ENCODE measurements at places on chromosomes 5 and 9.

DNA sequence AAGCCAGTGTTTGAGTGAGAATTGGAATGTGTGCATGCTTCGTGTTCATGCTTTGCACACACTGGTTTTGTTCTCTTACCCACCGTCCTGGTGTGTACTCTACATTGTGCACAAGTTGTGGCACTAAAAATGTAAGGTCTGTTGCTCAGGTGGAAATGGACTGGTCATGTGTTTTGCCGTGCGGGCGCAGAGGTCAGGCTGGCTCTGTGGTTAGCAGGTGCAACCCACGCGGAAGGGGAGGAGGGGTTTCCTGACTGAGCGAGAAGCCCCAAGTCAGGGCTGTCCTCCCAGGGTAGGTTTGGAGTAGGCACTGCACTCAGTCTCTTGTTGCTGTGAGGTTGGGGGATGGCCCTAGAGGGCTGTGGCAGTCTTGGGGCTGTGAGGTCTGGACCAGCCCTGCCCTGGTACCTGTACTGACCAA lies 86.6 kb downstream of the EHMT1 start:
- DNase-seq = no peak

DNA sequence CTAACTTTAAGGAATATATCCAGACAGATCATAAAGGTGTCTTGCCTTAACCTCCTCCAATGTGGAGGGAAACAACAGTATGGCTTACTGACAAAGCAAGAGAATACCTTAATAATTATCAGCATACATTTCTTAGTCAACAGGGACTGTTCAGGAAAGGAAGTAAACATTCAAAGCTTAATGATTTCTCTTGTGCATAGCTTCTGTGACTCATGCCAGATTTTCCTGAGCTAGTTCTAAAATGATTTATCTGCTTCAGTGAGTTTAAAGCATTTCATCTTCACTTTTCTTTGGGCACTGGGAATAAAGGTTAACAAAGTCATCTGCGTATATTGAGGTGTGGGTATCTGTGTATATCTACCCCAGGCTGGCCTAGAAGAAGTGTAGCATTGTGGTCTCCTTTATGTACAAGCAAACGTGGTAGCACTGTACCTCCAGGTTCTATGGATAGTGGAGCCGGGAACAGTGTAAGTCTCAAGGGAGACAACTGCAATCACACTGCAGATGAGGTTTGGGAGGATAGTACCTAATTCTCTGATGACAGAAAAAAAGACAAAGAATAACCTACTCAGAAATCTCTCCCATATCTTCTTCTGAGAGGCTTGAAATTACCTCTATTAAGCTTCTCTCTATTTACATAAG lies 284.1 kb downstream of the HCN1 start:
- DNase-seq = no peak

DNA sequence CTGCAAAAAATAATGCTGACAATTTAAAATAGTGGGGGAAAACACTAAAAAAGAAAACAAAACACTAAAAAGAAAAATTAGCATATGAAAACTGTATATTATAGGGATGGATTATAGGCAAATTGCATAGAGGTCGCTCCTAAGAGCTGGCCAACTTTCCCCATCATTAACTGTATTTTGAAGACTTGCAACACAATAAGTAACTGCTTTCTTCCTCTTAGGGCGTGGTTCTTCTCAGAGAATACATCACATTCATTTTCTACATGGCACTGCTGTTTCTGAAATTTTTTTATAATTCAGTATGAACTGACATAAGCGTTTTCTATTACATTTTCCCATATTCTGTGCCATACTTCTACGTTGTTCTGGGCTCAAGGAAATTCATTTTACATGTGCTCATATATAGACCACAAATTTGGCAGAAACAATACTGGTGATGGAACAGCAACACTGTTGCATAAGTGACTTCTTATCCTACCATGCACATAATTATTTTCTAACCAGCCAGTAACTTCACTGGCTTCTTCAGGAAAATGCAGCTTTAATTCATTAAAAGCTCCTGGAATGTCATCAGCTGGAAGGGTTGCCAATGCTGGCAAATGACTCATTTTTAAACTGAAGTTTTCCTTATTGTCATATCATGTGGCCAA lies 171.2 kb upstream of the DMAC1 start:
- DNase-seq = no peak

GRCh38 chr9:9133526-9133925 lies 1333.9 kb upstream of the DMAC1 start:
- no peak for DNase-seq

DNA sequence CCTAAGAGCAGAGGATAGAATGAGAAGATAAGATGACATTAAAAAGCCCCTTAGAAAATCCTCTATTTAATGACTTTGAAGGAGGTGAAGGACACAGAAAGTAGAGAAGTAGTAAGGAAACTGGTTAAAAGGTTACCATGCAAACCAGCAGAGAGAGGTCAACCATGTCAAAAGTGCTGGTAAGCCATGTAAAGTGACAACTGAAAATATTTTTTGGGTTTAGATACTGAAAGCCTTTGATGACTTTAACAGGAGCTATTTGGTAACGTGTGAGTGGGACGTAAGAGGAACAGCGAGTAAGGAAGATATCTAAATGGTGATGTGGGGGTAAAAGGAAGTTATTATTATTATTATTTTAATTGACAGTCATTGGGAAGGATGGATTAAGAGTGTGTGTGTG lies 56.9 kb downstream of the MACIR start:
- DNase-seq = no peak

DNA sequence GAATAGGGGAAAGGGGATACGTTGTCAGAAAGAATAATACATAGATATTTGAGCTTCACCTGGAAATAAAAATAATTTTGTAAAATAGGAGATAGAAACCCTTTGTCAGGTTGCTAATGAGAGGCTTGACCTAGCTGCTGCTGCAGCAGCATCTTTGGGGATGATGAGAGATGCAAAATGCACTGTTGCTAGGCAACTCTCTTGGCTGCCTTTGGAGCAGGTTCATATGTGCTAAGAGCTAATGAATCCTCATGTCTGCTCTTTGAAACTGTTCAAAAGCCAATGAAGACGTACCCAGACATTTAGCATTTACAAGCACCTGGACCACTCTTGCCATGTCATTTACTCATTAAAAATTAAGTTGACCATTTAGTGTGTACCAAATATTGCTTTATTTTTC lies 121.7 kb downstream of the FOCAD start:
- DNase-seq = no peak

- DNase-seq = no peak
Observed at GRCh38 chr5:177557041-177557647, 2.8 kb upstream of the FAM193B start.

DNA sequence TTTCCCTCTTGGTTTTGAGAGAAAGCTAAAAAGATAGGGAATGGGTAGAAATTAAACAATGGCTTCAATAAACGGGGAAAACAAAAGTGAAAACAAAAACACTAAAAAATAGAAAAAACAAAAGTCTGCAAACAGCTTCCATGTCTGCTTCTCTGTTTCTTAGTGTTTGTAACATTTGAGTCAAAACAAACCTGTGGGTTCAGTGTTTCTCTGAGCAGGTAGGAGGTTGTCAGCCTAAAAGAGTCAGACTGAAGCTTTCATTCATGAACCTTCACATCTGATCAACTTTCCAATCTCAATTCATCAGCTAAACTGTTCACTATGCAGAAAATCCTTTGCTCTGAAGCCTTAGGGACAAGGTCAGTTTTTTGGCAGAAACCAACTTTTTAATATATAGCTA lies 102.5 kb upstream of the ADAMTS16 start:
- DNase-seq = no peak

GRCh38 chr5:127878174-127878750 lies 175.1 kb downstream of the CCDC192 start:
- DNase-seq = peak; percentile 62

All from HCT116 (cell line).